ENCODE measurements at places on chromosomes 2 and 18.

GRCh38 chr2:32008805-32009515 lies 1.8 kb downstream of the MEMO1 start:
- peak; percentile 6 for DNase-seq

- no peak for DNase-seq
Measured at GRCh38 chr18:77114415-77115191, 18.0 kb downstream of the MBP start.

DNA sequence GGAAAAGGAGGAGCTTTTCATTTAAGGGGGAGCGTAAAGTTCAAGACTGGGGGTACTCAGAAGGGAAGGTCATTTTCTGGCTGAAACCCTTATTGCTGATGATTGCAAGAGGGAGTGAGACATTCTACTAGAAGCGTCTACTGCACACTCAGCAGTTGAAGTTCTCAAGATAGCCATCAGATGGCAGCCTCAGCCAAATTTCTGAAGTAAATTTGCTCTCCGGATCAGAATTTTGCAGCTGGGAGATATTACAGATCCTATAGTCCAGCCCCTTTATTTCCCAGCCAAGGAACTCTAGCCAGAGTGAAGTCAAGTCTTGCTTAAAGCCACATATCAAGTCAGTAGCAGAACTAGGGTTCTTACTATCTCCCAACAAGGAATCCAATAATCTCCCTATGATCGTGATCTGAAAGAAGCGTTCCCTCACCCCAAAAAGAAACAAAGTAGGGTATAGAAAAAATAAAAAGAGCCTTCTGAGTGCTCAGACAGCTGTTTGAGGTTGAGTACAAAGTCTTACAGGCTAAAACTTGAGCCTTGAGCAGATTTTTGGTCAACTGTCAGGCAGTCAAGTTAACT lies 24.0 kb downstream of the RAX start:
- no peak for DNase-seq

DNA sequence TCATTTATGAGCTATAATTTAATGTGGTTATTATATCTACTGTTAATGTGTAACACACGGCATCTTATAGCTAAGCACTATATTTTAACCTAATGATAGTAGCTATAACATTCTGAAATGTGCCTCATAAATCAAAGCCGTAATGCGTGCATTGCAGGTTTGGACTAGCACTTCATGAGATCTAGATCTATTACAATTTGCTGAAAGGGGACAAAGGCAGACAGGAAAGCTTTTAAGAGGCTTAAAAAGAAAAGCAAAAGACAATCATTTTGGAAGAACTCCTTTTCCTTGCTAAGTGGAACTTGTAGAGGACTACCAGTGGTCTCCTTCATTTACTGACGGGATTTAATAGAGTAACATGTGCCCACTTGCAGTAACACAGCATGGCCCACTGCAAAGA lies 213.1 kb downstream of the NBAS start:
- DNase-seq, result no peak

GRCh38 chr2:14978845-14979244 lies 346.3 kb downstream of the LRATD1 start:
- no peak for DNase-seq

Measured in CD8-positive, alpha-beta memory T cell (primary cell).